ENCODE measurements at places on chromosomes 4 and X.

GRCh38 chr4:24190761-24191695 is 301.2 kb upstream of the PPARGC1A start:
- DNase-seq, result no peak

DNA sequence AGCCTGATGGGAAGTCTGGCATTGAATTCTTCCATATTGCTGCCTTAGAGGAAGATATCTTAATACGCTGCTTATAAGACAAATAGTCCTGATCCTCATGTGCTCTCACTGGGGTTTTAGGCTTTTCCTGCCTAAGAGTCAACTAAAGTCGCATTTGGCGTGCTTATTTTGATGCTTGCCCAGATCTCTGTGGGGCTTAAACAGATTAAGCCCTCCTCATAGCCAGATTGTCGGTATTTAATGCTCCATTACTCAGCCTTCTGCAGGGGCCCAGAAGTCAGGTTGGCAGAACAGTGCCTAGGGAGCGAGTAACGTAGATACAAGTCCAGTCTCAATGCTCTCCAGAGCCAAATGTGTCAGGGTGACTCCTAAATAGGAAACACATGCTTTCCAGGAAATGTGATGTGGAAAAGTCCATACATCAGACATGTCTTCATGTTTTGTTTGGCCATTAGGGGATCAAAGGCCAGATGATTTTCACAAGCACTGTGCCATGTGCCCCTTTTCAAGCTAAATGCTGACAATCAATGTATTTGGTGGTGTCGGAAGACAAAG is 262.8 kb downstream of the PRDM5 start:
- DNase-seq, result no peak

- DNase-seq, result no peak
These were observed 44.6 kb upstream of the LEF1 start for GRCh38 chr4:108213308-108213707.

DNA sequence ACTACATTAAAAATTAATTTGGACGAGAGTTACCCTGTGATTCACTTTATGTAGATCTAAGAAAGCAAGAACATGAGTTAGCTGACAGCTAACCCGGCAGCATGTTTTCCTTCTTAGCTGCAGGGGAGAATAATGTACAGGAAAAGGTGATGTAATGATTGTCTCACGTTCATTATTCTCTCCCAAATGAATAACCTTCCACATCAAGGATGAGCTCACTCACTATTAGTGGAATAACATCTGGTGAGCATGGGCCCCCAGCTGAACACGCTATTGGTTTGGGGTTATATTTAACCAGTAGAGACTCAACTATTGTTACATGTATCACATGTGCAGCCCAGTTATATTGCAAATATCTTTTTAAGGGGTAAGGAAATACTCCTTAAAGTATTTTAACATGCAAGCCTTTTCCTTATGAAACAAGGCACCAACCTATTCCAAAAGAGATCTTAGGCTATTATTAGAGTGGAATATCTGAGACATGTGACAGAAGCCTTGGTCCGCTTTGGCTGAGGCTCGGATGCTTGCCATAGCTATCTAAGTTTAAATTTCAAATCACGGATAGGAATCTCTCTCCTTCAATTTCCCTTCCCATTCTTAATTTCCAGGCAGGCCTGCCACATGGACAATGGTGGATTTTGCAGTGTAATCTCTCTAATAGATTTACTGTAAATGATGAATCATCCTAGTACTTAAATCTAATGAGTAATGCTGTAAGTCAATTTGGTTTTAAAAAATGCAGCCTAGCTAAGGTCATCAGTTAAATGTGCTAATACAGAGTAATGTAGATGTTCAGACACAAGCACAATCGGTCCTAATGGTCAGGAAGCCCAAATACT is 99.0 kb upstream of the OTUD4 start:
- DNase-seq, result no peak

DNA sequence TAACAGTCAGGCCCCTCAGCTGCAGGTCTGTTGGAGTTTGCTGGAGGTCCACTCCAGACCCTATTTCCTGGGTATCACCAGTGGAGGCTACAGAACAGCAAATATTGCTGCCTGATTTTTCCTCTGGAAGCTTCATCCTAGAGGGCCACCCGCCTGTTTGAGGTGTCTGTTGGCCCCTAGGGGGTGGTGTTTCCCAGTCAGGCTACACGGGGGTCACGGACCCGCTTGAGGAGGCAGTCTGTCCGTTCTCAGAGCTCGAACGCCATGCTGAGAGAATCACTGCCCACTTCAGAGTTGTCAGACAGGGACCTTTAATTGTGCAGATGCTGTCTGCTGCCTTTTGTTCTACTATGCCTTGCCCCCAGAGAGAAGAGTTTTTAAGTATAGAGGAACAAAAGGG is 160.8 kb downstream of the DKK2 start:
- DNase-seq, result no peak

GRCh38 chr4:137794764-137795254 is 262.5 kb upstream of the PCDH18 start:
- DNase-seq, result no peak

GRCh38 chrX:2498781-2499302 is 1.9 kb downstream of the DHRSX start:
- DNase-seq, result no peak

- DNase-seq, result no peak
These were observed 117.9 kb upstream of the DCAF8L1 start for GRCh38 chrX:28099166-28099565.

- DNase-seq, result peak; percentile 28
These were observed 300.5 kb downstream of the TRIML1 start for GRCh38 chr4:188439641-188440311.

DNA sequence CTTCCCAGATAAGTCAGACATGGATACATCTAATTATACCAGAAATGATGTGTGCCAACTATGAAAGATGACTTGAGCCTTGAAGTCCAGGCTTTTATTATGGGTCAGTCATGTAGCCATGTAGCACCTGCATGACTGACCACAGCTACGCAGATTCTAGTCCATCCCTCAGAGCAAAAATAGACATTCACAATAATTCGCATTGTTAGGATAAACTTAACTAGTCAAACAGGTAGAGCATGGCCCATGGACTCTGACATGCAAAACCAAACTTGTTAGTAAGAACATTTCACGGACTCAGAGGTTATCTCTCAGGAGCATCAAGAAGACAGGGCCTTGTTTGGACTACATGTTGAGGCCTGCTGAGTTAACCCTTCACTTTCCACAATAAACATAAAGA is 132.6 kb downstream of the PWWP3B start:
- no peak for DNase-seq

DNA sequence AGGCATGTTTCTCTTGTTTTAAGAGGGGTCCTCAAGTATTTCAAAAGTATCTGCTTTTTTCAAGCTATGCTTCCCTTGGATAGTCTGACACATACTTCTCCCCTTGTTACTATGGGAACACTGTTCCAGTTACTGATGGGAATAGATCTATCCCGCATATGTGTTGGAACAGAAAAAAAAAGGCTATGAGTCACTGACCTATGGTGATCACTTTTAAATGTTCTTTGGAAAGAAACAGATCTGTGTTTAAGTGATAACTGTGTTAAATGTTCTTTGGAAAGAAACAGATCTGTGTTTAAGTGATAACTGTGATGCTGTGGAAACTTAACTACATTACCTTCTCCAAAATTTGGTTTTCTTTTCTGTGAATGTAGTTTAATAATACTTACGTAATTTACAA is 303.2 kb downstream of the TEX13C start:
- no peak for DNase-seq

DNA sequence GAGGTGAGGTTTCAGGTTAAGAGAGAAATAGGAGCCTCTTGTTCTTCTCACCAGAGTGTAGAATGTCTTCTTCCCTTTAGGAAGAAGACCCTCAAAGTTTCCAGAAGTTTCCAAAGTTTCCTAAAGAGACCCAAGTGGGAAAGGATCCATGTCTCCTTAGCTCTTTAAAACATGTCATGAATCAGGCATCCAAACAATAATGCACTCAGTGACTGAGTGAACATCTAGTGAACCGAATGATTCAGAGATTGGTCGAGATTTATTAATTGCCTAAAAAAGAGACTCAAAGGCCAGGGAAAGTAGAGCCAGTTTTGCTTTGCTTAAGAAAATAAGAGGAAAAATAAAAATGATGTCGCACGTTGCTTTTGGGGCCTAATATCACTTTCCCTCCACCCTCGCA is 29.4 kb downstream of the FGF5 start:
- DNase-seq, result no peak

- DNase-seq, result no peak
These were observed 945.1 kb downstream of the ADGRL3 start for GRCh38 chr4:62145276-62145675.

GRCh38 chr4:169770416-169770815 is 12.7 kb upstream of the HPF1 start:
- no peak for DNase-seq

GRCh38 chr4:123849495-123849894 is 452.9 kb downstream of the SPRY1 start:
- no peak for DNase-seq

DNA sequence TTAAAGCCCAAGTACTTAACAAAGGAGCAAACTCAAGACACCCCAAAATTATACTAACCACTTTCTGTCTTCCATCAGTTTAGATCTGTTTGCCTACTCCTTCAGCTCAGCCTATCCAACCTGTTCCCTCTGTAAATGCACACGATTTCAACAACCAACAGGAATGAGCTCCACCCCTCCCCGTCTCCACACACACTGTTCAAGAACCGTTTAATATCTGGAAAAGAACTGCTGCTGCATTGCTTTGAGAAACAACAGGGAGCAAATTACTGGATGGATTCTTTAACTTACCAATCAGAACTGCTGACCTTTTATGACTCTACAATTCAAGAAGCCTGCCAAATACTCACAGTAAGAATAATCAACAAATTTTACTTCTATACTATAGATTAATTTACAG is 87.0 kb downstream of the FBXW7 start:
- DNase-seq, result no peak

DNA sequence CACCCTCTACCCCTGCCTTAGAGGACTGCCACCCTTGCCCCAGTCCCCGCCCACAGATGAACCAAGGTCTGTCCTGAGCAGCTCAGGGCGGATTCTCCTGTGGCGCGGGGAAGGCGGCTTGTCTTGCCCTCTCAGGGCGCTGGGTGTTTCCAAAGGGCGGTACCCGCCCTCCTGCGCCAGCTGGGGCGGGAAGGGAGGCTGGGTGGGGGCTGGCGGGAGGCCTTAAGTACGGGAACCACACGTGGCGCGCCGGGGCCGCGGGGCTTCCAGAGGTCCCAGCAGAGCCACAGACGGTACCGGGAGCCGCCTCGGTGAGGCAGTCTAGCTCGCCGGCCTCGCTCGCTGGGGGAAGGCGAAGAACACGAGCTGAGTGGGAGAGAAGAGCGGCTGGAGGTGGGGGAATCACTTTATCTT is 361.1 kb downstream of the MID1IP1 start:
- no peak for DNase-seq

DNA sequence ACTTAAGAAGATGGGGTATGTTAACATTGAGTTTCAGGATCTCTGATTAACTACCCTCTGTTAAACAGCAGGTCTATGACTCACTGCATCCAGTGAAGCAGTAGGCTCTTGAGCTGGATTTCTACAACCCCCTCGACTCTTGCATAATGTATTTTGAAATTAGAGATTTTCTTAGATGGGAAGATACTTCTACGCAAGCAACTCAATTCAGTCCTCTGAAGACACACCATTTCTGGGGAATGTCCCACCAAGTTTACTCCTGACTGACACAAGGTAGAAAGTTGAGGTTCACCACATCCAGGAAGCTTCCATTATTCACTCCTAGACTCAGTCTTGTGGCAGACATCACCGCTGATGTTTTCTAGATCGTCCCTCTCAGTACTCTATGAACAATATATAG is 12.9 kb downstream of the PALLD start:
- DNase-seq, result no peak

DNA sequence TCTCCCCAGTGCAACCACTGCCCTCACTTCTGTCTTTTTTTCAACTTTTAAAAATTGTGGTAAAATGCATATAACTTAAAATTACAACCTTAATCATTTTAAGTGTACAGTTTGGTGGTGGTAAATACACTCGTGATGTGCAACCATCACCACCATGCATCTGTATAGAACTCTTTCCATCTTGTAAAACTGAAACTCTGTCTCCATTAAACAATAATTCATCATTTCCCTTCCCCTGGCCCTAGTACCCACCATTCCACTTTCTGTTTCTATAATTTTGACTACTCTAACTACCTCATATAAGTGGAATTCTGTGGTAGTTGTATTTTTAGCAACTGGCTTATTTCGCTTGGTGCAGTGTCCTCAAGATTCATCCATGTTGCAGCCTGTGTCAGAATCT is 6.8 kb upstream of the CTBP1 start:
- DNase-seq, result no peak

DNA sequence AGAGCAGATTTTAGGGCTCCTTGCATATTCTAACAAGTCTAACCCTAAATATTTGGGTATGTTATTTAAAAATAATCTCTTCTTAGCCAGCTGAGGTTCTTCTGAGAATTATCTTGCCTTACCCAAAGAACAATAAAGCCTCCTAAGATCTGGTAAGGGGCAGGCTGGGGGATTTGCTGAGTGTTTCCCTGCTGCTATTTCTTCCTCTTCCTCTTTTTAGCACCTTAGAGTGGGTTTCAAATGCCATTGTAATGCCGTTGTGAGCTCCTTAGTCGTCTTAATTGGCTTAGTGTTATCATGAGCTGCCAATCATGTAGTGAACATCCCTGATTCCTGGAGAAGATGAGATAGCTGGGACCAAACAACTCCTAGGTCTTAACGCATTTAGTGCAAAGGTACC is 15.4 kb downstream of the STOX2 start:
- DNase-seq, result no peak

DNA sequence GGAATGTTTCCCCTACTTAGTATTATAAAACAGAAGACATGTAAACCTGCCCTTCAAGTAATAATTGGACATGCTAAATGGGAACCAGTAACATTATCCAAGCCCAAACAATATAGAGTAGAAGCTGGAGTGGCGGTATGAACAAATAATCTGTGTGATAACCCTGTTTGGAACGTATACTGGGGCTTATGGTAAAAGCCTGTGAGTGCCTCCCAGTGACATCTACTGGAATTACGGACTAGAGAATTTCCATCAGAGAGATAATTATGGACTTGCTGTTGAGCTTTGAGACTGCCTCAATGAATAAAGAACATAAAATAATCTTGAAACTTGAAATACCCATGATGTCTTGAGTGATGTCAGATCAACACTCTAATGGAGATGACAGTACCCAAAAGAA is 406.3 kb upstream of the GRIA3 start:
- no peak for DNase-seq

- DNase-seq, result no peak
These were observed 194.7 kb downstream of the CPEB2 start for GRCh38 chr4:15197005-15197404.

DNA sequence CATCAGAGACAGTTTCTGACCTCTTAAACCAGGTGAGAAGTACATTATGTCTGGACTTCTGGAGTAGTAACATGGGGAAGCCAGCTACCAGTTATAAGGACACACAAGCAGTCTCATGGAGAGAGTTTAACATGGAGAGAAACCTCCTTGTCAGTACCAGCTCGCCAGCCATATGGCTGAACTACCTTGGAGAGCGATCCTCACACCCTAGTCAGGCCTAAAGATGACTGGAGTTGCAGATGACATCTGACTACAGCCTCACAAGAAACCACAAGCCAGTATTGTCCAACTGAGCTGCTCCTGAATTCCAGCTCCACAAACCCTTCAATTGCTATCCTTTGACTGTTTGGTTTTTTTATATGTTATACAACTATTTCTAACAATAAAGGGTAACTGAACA is 49.8 kb downstream of the PDHA2 start:
- no peak for DNase-seq

- DNase-seq, result no peak
These were observed 225.5 kb upstream of the JADE1 start for GRCh38 chr4:128583753-128584712.

GRCh38 chr4:187236209-187236890 is 512.7 kb upstream of the FAT1 start:
- no peak for DNase-seq

Data from NCI-H2107 (cell line).